ENCODE measurements at places on chromosomes 12 and 14.

- no peak for DNase-seq
These were observed 221.1 kb downstream of the SLC38A4 start for GRCh38 chr12:46604684-46605083.

GRCh38 chr12:5010151-5010550 lies 33.5 kb upstream of the KCNA5 start:
- no peak for DNase-seq

- DNase-seq, result no peak
These were observed 414.3 kb downstream of the BCAT1 start for GRCh38 chr12:24534622-24535021.

GRCh38 chr14:77031759-77032490 lies 3.4 kb upstream of the IRF2BPL start:
- no peak for DNase-seq

DNA sequence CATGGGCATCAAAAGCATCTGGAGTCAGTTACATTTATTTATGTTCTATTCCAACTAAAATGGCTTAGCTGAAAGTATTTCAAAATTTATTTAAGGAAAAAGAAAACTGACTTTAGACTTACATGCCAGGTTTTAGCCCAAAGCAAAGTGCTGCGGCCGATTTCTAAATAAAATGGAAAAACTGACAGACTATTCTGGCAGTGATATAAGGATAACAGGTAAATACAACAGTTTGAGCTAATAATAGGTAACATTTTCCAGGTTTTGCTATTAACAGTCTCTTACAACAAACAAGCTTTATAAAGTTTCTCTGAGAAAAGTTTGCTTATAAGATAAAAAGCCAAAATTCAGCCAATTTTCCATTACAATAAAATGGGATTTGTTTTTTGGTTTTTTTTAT lies 937.2 kb upstream of the FLRT2 start:
- DNase-seq, result no peak

GRCh38 chr12:47321436-47321835 lies 241.7 kb upstream of the AMIGO2 start:
- no peak for DNase-seq

DNA sequence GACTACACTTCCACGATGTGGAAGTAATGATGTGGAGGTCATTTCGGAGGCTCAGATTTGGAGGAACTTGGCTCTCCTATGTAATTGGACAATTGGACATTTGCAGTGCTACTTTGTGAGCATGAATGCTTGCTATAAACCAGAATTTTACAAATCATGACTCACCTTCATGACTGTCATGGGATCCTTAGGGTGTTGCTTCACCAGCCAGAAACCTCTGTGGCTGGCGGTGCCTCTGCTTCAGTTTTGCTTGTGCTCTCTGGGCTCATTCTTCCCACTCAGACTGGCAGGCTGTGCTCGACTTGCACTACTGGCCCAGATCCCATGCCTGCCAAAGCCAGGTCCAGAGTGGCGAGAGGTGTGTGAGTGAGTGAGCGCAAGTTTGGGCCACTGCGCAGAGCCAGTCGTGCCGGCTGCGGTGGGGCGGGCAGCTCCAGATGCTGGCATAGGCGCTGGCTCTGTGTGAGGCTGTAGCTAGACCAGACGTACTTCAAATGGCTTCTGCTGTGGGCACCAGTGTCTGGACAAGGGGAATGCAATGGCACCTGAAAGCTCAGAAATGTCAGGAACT lies 387.8 kb downstream of the AEBP2 start:
- DNase-seq, result no peak

DNA sequence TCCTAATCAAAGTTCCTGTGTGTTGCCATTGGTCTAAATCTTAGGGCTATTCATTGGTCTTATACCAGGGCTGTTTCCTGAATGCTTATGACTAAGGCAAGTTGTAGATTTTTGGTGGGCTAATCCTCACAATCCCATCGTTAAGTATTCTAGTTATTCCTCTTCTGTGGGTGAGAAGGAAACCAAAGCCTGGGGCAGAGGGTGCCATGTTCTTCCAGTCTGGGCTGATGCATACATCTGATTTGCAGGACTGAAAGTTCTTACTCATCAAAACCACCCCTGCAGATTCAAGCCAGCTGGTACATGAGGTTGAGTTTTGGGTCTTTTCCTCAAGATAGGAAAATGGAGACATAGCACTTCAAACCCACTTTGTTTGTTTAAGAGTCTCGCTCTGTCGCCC lies 25.7 kb downstream of the PPP1CC start:
- DNase-seq, result no peak

DNA sequence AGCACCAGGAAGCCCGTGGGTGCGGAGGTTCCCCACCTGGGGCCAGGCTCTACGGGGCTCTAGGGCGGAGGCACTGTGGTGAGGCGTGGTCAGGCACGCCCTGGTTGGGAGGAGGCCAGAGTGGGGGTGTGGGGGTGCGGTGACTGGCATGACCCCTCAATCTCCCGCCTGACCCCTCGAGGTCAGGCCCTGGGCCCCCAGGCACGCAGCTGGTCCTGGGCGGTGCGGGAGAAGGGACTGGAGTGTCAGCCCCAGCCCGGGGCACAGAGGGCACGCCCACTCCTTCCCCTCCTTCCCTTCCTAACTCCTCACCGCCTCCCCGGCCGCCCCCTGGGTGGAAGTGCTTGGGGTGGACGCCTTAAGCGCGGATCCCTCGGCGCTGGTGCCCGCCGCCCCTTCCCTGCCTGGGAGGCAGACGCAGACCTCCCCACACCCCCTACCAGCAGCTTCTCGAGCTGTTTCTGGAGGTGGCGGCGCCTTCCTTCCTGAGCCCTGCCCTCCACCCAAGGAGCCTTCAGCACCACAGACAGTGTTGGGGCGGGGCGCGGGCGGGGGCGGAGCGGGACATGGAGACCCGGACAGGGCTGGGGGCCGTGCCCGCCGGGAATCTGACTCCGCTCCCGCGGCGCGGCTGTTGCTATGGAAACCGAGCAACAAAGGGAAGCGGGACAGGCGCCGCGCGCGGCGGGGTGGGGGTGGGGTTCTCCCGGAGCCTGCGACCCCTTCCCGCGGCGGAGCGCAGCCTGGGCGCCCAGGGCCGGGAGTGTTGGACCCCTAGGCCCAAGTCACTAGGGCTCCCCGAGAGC lies 741 bp upstream of the CRIP2 start:
- DNase-seq, result peak; percentile 70

DNA sequence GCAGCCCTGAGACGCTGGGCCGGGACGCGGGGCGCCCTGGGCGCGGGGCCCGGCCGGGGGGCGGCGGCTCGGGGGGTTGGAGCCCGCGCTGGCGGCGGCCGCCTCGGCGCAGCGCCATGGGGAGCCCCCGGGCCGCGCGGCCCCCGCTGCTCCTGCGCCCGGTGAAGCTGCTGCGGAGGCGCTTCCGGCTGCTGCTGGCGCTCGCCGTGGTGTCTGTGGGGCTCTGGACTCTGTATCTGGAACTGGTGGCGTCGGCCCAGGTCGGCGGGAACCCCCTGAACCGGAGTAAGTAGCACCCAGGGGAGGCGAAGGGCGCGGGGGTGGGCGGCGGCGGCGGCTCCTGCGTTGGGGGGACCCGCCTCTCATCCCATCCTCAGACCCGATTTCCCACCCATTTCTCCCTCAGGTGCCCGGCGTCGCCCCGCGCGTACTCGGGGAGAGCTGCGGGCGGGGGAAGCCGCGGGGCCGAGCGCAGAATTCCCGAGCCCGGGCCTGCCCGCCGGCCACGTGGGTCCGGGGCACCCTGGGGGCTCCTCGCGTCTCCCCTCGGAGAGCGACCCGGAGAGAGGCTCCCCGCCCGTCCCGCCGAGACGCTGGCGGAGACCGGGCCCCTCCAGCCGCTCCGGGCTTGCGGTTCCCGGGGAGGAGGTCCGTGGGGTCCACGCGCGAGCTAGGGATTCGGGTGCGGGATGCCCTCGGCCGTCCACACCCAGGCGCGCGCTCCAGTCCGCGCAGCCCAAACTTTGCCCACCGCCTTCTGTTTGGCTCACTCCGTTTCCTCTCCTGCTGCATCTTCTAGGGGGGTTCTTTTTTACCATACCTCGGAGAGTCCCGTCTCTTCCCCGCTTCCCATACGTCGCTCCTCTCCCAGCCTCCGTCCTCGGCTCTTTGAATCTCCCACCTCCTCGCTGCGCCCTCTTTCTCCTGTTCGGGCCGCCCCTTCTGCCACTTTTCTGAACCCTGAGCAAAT lies 807 bp downstream of the B4GALNT3 start:
- DNase-seq, result peak; percentile 22

DNA sequence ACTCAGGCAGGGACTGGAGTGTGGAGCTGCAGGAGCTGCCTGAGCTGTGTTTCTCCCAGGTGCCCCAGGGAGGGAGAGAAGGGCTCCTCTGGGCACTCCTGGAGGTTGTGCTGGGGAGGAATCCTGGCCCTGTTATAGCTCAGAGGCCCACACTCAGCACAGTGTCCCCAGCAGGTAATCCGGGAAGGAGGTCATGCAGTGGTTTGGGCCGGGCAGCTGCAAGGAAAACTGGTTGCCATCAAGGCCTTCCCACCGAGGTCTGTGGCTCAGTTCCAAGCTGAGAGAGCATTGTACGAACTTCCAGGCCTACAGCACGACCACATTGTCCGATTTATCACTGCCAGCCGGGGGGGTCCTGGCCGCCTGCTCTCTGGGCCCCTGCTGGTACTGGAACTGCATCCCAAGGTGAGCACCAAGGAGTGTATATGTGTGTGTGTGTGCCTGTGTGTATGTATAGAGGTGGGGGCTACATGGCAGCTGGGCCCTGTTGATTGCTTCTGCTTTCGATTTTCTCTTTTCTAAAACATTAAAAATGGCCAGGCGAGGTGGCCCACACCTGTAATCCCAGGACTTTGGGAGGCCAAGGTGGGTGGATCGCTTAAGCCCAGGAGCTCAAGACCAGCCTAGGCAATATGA lies 2.0 kb downstream of the AMHR2 start:
- DNase-seq, result no peak

GRCh38 chr14:35867280-35867629 lies 41.1 kb downstream of the BRMS1L start:
- no peak for DNase-seq

- no peak for DNase-seq
These were observed 717 bp downstream of the PKP2 start for GRCh38 chr12:32895688-32896431.

DNA sequence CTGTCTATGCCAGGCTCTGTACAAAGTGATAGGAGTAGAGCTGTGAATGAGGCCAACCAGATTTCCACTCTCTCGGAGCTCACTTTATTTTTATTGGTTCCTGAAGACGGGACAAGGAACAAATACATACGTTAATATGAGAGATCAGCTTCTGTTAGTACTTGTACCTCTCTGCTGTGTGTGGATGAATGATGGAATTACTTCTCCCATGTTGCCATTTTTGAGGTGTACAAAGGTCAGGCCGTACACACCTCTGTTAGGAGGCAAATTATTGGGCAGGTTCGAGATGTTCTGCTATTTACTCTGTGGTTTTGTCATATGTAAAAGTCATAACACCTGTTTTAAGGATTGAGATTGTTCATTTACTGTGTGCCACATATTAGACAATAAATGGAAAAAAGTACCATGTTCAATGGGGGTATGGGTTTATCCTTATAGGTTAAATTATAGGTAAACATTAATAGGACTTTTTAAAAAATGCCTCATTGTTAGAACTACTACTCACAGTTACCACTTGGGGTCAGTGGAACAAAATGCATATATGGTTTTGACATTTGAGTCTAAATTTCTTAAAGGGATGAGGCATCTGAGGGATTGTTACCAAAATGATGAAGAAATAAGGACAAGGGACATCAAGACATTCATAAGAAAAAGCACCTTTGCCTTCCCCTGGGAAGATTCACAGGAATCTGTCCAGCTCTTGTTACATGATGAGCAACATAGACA lies 26.9 kb downstream of the WBP11 start:
- DNase-seq, result no peak

DNA sequence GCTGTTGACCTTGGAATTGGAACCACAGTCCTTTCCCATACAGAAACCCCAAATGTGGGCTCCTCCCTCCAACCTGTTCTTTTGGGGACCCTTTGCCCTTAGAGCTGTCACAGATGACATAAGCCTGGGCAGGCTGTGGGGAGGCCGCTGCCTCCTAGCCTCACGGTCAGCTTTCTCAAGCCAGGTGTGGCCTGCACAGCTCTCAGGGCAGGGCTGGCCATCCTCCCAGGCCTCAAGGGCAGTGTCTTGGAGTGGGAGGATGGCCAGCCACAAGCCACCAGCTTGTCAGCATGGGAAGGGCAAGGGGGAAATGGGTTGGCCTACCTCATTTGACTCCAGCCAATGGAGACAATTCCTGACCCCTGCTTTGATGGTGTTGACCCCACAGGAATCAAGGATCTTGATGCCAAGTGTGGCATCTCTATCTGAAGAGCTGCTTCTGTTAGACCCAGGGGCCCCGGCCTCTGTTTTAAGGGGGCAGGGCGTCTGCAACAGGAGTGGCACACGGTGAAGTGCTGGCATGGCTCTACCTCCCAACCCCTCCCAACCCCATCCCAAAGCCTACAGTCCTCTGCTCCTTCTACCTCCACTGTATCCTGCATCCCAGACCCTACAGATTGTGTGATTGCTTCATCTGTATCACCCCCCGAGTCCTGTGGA lies 11.5 kb downstream of the CBLN3 start:
- DNase-seq, result no peak

- no peak for DNase-seq
These were observed 55.7 kb downstream of the NINJ2 start for GRCh38 chr12:607541-608001.

GRCh38 chr12:29159661-29160060 lies 10.6 kb downstream of the FAR2 start:
- no peak for DNase-seq

GRCh38 chr12:25625146-25625545 lies 72.1 kb upstream of the LMNTD1 start:
- no peak for DNase-seq

DNA sequence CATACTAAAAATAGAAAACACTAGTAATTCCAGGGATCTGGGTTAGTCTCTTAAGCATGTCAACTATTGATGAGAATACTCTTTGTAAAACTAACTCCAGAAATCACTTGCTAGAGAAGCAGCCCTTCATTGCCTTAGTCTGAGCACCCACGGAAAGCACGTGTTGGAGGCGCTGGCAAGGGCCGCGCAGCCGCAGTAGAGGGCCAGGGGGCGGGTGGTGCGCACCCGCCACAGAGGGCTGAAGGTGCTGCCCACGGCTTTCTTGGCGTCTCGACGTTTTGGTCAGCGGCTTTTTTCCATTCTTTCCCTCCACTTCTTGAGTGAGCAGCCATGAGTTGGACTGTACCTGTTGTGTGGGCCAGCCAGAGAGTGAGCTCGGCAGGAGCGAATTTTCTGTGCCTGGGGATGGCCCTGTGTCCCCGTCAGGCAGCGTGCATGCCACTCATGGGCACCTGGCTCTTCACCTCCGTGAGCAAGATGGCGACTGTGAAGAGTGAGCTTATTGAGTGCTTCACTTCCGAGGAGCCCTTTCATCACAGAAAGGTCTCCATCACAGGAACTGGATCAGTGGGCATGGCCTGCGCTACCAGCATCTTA lies 68.4 kb upstream of the PPM1H start:
- no peak for DNase-seq

- no peak for DNase-seq
These were observed 61.2 kb downstream of the SLC38A6 start for GRCh38 chr14:61042220-61042619.

GRCh38 chr12:124754949-124755800 lies 108.5 kb downstream of the SCARB1 start:
- no peak for DNase-seq

All from central memory CD4-positive, alpha-beta T cell (primary cell).